T-cell (primary cell): ENCODE measurements at places on chromosomes 13 and 19.

- DNase-seq, result no peak
These were observed 244.0 kb upstream of the RXFP2 start for GRCh38 chr13:31495336-31495735.

GRCh38 chr19:8573316-8573715, 3.9 kb downstream of the MYO1F start:
- no peak for DNase-seq

GRCh38 chr13:76799696-76800095, 86.5 kb downstream of the KCTD12 start:
- DNase-seq, result no peak

DNA sequence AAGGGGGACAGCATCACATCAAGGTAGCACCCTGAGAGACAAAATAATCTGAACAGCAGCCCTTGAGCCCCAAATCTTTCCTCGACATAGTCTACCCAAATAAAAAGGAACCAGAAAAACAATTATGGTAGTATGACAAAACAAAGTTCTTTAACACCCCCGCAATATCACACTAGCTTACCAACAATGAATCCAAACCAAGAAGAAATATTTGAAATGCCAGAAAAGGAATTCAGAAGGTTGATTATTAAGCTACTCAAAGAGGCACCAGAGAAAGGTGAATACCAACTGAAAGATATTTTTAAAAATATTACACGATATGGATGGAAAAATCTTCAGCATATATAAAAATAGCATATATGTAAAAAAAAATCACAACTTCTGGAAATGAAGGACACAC, 252.9 kb upstream of the SLITRK6 start:
- no peak for DNase-seq

GRCh38 chr19:33404506-33405253, 31.2 kb downstream of the CEBPG start:
- DNase-seq, result no peak

DNA sequence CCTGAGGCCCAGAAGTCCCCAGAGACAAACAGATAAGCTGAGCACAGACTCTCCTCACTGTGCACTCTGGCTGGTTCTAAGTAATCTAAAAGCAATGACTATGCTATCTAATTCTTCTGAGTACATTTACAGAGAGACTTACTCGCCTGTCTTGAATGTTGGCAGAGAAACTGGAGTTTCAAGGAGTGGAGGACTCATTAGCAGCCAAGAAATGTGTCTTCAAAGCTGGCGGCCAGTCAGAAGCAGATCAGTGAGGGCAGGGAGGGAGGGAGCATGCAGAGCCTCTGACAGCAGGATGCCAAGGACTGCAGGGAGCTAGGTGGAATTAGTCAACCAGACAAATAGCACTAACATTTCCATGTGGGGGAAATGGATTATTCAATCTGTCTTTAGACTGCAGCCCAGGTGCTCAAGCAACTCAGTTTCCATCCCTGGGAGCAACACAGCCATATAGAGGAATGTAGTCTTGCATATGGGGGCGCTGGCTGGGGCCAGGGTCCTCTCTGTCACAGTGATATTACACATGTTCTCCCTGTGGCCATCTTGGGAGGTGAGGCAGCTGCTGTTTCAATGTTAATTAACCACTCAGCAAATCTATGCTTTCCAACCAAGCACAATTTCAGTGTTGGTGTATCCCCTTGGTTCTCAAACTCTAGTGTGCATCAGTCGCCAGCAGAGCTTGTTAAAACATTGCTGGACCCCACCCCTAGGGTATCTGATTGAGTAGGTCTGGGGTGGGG, 97.9 kb downstream of the CCNA1 start:
- no peak for DNase-seq

- DNase-seq, result no peak
These were observed 35.6 kb downstream of the NDFIP2 start for GRCh38 chr13:79516595-79516994.

GRCh38 chr13:110027470-110028240, 241.3 kb upstream of the IRS2 start:
- DNase-seq, result no peak

GRCh38 chr19:50842130-50842529, 8.8 kb upstream of the KLK15 start:
- DNase-seq, result no peak

- no peak for DNase-seq
These were observed 603.4 kb upstream of the PCDH9 start for GRCh38 chr13:67833564-67833963.
